ENCODE measurements at places on chromosomes 2 and 18. TPM values are rescaled to one million over a fixed set of nuclear protein-coding genes. Genes with fewer than 3 reads are reported as not detected.

ALPI gene
- not detected for total RNA-seq

TMEFF2 gene
- total RNA-seq, result 0.31 TPM

FAM161A gene
- total RNA-seq, result 8.2 TPM

KCNIP3 gene
- total RNA-seq, result 2.4 TPM

DHRS9 gene
- 2.8 TPM for total RNA-seq

POTEI gene
- not detected for total RNA-seq

CRYGC gene
- not detected for total RNA-seq

G6PC2 gene
- not detected for total RNA-seq

YIPF4 gene
- 56.2 TPM for total RNA-seq

NEUROD1 gene
- total RNA-seq, result not detected

CD207 gene
- total RNA-seq, result not detected

DNAH6 gene
- total RNA-seq, result 0.14 TPM

ZNF2 gene
- total RNA-seq, result 3.0 TPM

BCL2 gene
- total RNA-seq, result 0.57 TPM

GULP1 gene
- total RNA-seq, result 38.4 TPM

PSMA8 gene
- total RNA-seq, result not detected

PEX13 gene
- total RNA-seq, result 15.0 TPM

TFCP2L1 gene
- 4.9 TPM for total RNA-seq

OXER1 gene
- not detected for total RNA-seq

Measured in A549 treated with CORT108297 at 1 μM for 4 hours (cell line).